ENCODE measurements at places on chromosomes 12 and 14. TPM values are rescaled to one million over a fixed set of nuclear protein-coding genes. Genes with fewer than 3 reads are reported as not detected.

LMNTD1 gene
- total RNA-seq, result not detected

OTUB2 gene
- 1.8 TPM for total RNA-seq

FKBP3 gene
- 69.0 TPM for total RNA-seq

ZBTB1 gene
- total RNA-seq, result 48.2 TPM

CAPZA3 gene
- total RNA-seq, result not detected

C1QL4 gene
- total RNA-seq, result not detected

FMNL3 gene
- total RNA-seq, result 36.7 TPM

CDCA3 gene
- 35.9 TPM for total RNA-seq

DDX51 gene
- total RNA-seq, result 35.2 TPM

DNA sequence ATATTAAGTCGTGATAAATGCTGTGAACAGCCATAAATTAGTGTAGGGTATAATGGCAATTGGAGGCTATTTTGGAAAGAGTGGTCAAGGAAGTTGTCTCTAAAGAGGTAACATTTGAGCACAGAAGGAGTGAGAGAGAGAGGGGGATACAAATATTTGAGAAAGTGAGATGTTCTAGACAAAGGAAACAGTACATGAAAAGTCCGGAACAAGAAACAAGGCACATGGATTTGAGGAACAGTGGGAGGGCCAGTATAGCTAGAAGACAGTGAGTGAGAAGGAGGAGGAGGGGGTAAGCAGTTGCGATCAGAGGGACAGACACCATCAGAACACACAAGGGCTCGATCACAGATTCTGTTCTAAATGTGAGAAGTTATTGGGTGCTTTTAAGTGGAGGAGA is 20.1 kb upstream of the RNASE12 start:
- H3K4me1 ChIP-seq, result peaks cover 34% of the 10 kb centered on the region
- DNase-seq, result no peak
- no peaks in the 10 kb centered on the region for H3K36me3 ChIP-seq
- H3K4me3 ChIP-seq, result no peak overlapping the region

- H3K4me3 ChIP-seq, result no peak overlapping the region
- no peak for DNase-seq
- no peaks in the 10 kb centered on the region for H3K36me3 ChIP-seq
- H3K27ac ChIP-seq, result no peak overlapping the region
- H3K4me1 ChIP-seq, result peaks cover 4% of the 10 kb centered on the region
Observed at GRCh38 chr12:6274231-6275221, 36.0 kb upstream of the PLEKHG6 start.

DNA sequence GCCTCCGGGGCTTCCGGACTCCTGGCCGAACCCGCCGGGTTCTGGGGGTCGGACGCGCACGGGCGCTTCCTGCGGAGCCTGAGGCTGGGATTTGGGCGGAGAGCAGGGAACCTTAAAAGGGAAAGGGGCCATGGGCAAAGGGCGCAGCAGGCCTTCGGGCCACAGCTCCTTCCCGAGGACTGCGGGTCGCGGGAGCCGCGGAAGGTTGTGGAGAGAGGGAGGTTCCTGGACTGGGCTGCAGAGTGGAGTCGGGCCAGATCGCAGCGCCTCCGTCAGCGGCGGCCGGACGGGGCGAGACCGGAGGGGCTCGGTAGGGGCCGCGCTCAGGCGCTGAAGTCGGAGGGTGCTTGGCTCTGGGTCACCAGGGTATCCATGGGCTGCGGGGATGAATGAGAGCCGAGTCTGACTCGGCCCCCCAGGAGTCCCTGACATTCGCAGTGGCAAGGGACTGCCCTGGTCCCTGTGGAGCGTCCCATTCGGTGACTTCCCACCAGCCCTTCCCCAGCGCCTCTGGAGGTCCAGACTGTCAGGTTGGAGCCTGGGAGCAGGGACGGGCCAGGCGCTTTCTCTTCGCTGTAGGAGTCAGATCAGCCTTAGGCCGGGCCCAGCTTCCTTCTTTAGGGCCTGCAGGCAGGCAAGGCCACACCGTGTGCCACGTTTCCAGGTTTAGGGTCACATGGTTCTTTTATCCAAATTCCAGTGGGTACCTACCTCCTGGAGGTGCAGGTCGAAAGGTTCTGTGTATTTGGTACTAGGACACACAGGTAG is 938 bp upstream of the SLC25A29 start:
- DNase-seq, result no peak
- H3K4me3 ChIP-seq, result peak overlapping the region; percentile 43
- H3K27me3 ChIP-seq, result no peaks in the 10 kb centered on the region
- no peaks in the 10 kb centered on the region for H3K36me3 ChIP-seq

GRCh38 chr12:22626406-22626805 is 1.4 kb downstream of the ETNK1 start:
- H3K4me3 ChIP-seq, result peak overlapping the region; percentile 91
- no peak for DNase-seq
- H3K27me3 ChIP-seq, result no peaks in the 10 kb centered on the region
- peak overlapping the region; percentile 88 for H3K27ac ChIP-seq

- no peak for DNase-seq
- H3K4me3 ChIP-seq, result no peak overlapping the region
- no peaks in the 10 kb centered on the region for H3K4me1 ChIP-seq
Observed at GRCh38 chr14:103762541-103762940, 46.9 kb downstream of the ZFYVE21 start.

GRCh38 chr14:71574976-71575375 is 357.3 kb upstream of the RGS6 start:
- H3K27me3 ChIP-seq, result no peaks in the 10 kb centered on the region
- peaks cover 10% of the 10 kb centered on the region for H3K4me1 ChIP-seq
- no peak overlapping the region for H3K27ac ChIP-seq
- H3K36me3 ChIP-seq, result no peaks in the 10 kb centered on the region
- no peak overlapping the region for H3K4me3 ChIP-seq

GRCh38 chr12:124143726-124144125 is 151.2 kb upstream of the RFLNA start:
- no peaks in the 10 kb centered on the region for H3K4me1 ChIP-seq
- no peak for DNase-seq
- H3K4me3 ChIP-seq, result no peak overlapping the region

GRCh38 chr12:83954071-83954789 is 958.4 kb downstream of the SLC6A15 start:
- DNase-seq, result no peak
- no peaks in the 10 kb centered on the region for H3K36me3 ChIP-seq
- no peaks in the 10 kb centered on the region for H3K4me1 ChIP-seq
- H3K27me3 ChIP-seq, result no peaks in the 10 kb centered on the region
- no peak overlapping the region for H3K27ac ChIP-seq
- no peak overlapping the region for H3K4me3 ChIP-seq

DNA sequence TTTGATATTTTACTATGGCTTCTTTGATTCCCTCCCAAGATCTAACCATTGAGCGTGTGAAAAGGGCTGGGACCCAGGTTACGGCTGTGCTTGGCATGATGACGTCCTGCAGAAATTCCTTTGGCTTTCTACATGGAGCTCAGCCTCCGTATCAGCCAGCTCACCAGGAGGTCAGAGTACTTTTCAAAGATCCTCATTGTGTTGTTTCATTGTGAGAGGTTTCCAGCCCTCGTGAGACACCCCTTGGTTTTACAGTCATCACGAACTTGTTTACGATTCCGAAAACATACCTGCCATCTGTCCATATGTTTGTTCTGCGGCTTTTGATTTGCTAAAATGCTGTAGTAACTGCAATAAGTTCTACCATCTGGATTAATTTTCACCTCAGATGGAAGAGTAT is 453.1 kb downstream of the TMEM121 start:
- no peak for DNase-seq
- H3K27ac ChIP-seq, result no peak overlapping the region
- no peaks in the 10 kb centered on the region for H3K36me3 ChIP-seq
- H3K4me1 ChIP-seq, result peaks cover 32% of the 10 kb centered on the region

DNA sequence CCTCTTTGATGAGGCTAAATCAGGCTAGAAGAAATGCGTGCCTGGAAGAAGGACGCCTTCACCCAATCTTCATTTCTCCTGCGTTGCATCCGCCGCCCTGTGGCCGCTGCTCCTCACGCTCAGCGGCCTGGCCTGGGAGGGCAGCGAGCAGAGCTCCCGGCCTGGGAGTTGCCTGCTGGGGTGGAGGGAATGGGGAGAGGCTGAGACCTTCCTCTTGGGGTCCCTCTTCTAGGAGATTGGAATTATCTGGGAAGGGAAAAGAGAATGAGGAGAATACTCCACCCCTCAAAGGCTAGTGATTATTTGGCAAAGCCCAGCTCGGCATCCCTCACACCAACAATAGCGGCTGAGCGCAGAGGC is 2.4 kb upstream of the HOXC12 start:
- H3K27me3 ChIP-seq, result peaks cover 90% of the 10 kb centered on the region
- H3K27ac ChIP-seq, result no peak overlapping the region
- H3K36me3 ChIP-seq, result no peaks in the 10 kb centered on the region
- no peak overlapping the region for H3K4me3 ChIP-seq
- DNase-seq, result no peak

GRCh38 chr12:27344760-27345159 is 12.1 kb downstream of the BMAL2 start:
- H3K4me3 ChIP-seq, result no peak overlapping the region
- H3K4me1 ChIP-seq, result no peaks in the 10 kb centered on the region
- DNase-seq, result no peak
- no peaks in the 10 kb centered on the region for H3K36me3 ChIP-seq

- H3K27ac ChIP-seq, result no peak overlapping the region
- peaks cover 6% of the 10 kb centered on the region for H3K4me1 ChIP-seq
Observed at GRCh38 chr12:6834873-6835272, 5.9 kb upstream of the GNB3 start.

DNA sequence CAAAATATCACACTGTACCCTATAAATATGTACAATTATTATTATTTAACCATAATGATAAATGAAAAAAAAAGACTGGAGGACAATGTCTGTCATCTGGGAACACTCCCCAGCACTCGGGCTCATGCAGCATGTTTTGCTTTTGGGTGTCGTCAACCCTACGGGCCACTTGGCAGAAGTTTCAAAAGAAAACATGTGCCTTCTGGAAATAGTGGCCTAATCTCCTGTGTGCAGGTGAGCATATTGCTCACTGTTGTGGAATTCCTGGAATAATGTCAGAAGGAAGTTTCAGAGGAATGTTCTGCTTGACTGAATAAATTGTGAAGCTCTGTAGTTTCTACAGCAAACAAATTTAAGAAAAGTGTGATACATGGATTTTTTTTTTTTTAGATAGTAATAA is 298.3 kb downstream of the SSPN start:
- H3K4me1 ChIP-seq, result no peaks in the 10 kb centered on the region
- H3K27ac ChIP-seq, result no peak overlapping the region
- no peak overlapping the region for H3K4me3 ChIP-seq
- H3K36me3 ChIP-seq, result no peaks in the 10 kb centered on the region
- H3K27me3 ChIP-seq, result no peaks in the 10 kb centered on the region

- no peaks in the 10 kb centered on the region for H3K36me3 ChIP-seq
- no peak overlapping the region for H3K4me3 ChIP-seq
- H3K27ac ChIP-seq, result no peak overlapping the region
- H3K27me3 ChIP-seq, result no peaks in the 10 kb centered on the region
- no peaks in the 10 kb centered on the region for H3K4me1 ChIP-seq
Observed at GRCh38 chr12:12427568-12427967, 70.7 kb downstream of the BORCS5 start.

GRCh38 chr14:73261075-73261474 is 23.8 kb downstream of the PAPLN start:
- no peak for DNase-seq
- no peaks in the 10 kb centered on the region for H3K27me3 ChIP-seq
- no peak overlapping the region for H3K27ac ChIP-seq
- H3K36me3 ChIP-seq, result no peaks in the 10 kb centered on the region

DNA sequence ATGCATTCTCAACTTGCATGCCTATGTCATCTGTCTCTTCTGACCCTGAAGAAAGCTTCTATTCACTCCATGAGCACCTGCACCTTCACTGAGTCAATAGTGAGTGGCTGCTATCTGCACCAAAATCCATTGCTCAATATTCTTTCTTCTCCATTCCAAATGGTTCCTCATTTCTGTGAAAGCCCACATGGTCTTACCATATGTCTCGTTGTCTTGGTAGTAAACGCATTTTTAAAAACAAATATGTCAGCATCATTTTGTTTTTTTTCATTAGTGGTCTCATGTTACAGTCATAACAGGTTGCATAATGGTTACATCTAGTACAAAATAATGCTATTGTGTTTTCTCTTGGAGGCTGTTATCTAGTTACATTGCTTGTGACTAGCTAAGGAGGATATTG is 106.9 kb upstream of the CPM start:
- no peaks in the 10 kb centered on the region for H3K36me3 ChIP-seq
- no peak for DNase-seq
- no peaks in the 10 kb centered on the region for H3K4me1 ChIP-seq

DNA sequence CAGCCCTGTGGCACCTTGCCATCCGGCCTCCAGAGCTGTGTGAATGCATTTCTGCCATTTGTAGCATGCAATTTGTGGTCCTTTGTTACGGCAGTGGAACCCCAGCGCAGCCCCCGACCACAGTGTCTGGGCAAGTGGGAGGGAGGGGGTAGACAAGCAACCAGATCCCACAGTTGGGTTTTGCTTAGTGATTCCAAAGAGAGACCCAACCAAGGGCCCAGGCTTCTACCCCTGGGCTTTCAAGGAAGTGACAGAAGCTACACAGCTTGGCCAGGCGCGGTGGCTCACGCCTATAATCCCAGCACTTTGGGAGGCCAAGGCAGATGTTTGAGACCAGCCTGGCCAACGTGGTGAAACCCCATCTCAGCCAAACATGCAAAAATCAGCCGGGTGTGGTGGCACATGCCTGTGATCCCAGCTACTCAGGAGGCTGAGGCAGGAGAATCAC is 17.8 kb downstream of the ZBTB42 start:
- H3K36me3 ChIP-seq, result no peaks in the 10 kb centered on the region
- H3K4me3 ChIP-seq, result no peak overlapping the region
- peaks cover 22% of the 10 kb centered on the region for H3K4me1 ChIP-seq
- no peaks in the 10 kb centered on the region for H3K27me3 ChIP-seq
- no peak overlapping the region for H3K27ac ChIP-seq

- H3K4me1 ChIP-seq, result peaks cover 72% of the 10 kb centered on the region
- no peaks in the 10 kb centered on the region for H3K36me3 ChIP-seq
- no peak overlapping the region for H3K27ac ChIP-seq
- no peak for DNase-seq
Observed at GRCh38 chr14:70652871-70653270, 11.2 kb downstream of the TTC9 start.

- no peaks in the 10 kb centered on the region for H3K4me1 ChIP-seq
- H3K27ac ChIP-seq, result no peak overlapping the region
- no peaks in the 10 kb centered on the region for H3K36me3 ChIP-seq
- no peak for DNase-seq
Observed at GRCh38 chr12:76790564-76791552, 26.9 kb downstream of the ZDHHC17 start.

GRCh38 chr14:79299162-79299561 is 912.1 kb downstream of the DIO2 start:
- DNase-seq, result no peak
- no peak overlapping the region for H3K4me3 ChIP-seq
- H3K4me1 ChIP-seq, result no peaks in the 10 kb centered on the region
- no peak overlapping the region for H3K27ac ChIP-seq
- no peaks in the 10 kb centered on the region for H3K27me3 ChIP-seq

GRCh38 chr12:67720351-67720856 is 71.9 kb downstream of the DYRK2 start:
- no peaks in the 10 kb centered on the region for H3K4me1 ChIP-seq
- no peaks in the 10 kb centered on the region for H3K27me3 ChIP-seq
- no peak for DNase-seq
- no peak overlapping the region for H3K27ac ChIP-seq

GRCh38 chr14:31320216-31320615 is 100.1 kb downstream of the HEATR5A start:
- no peak overlapping the region for H3K4me3 ChIP-seq
- no peaks in the 10 kb centered on the region for H3K27me3 ChIP-seq
- no peak for DNase-seq
- no peaks in the 10 kb centered on the region for H3K36me3 ChIP-seq
- H3K4me1 ChIP-seq, result no peaks in the 10 kb centered on the region
